ENCODE measurements at places on chromosomes 11 and 22.

- no peak for DNase-seq
Measured at GRCh38 chr11:122213171-122213570, 97.2 kb upstream of the BLID start.

GRCh38 chr22:28348613-28349609 lies 330.7 kb downstream of the TTC28 start:
- DNase-seq, result no peak

- no peak for DNase-seq
Measured at GRCh38 chr11:10857459-10857708, 469 bp downstream of the ZBED5 start.

GRCh38 chr11:73426219-73426850 lies 50.1 kb downstream of the RELT start:
- DNase-seq, result no peak

DNA sequence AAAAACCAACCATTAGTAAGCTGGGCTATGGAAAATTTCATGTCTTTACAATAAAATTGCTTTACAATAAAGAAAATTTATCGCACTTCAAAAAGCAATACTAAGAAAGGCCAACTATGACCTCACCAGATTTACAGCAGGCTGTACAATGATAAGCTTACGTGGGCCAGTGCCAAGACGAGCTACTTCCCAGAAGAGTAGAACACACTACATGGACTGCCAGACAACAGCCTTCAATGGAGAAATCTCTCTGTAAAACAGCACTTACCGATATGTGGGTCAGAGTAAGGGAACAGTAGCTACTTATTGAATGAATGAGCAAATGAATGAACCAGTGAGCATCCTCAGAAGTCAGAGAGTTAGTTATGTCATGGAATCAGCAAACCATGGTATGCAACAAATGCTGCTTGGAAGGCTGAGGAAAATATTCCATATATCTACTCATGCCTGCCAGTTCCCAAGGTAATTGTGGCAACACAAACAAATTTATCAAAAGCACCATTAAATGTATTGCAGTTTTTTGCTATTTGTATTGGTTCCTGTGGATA lies 74.4 kb downstream of the SLC36A4 start:
- DNase-seq, result no peak

GRCh38 chr11:75505916-75506692 lies 19.6 kb downstream of the GDPD5 start:
- DNase-seq, result no peak

DNA sequence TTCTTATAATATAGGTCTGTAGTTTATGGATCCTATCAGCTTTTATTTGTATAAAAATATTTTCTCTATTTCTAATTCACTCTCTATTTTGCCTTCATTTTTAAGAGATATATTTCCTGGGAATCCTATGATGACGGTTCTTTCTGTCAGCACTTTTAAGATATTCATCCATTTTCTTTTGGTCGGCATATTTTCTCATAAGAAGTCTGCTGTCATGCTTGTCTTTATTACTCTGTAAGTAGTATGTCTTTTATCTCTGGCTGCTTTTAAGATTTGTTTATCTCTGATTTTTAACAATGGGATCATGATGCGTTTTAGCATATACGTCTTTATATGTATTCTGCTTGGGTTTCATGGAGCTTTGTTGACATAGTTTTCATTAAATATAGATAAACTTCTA lies 175.5 kb downstream of the SNX19 start:
- DNase-seq, result no peak

DNA sequence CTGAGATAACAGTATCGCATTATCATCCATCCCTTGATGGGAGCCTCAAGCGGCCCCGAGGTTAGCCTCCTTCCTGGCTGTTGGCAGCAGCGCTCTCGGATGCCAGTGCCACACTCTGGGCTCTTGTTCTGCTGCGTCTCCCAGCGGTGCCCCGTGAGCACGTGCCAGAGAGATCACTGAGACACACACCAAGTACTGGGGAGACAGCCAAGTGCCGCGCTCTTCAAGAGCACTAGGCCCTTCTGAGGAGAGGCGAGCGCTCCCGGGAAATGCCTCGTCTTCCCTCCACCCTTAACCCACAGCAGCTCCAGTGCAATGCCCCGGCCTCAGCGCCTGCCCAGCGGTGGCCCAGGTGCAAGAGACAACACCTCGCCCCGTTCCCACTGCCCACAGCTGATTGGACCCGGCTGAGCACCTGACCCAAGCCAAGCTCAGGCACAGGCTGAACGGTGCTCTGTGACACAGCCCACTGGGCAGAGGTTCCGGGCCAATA lies 248.3 kb upstream of the NARS2 start:
- DNase-seq, result no peak

GRCh38 chr11:34145073-34145472 lies 39.6 kb downstream of the NAT10 start:
- no peak for DNase-seq

- no peak for DNase-seq
Measured at GRCh38 chr11:73330569-73331093, 22.6 kb downstream of the ARHGEF17 start.

DNA sequence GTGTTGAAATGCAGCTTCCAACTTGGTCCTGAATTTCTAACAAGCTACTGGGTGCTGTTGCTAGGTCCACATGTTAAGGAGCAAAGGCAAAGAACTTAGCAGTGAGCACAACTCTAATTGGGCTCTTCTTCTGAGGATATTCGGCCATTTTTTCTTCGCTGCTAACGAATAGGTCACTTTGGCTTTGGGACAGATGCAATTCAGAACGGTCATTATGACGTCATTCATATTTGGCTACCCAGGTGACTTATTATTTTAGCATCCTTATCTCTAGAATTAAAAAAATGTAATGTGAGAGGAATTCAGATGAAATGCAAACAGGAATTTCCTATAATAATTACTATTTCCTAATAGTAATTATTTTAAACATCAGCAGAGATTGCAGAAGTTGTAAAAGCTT lies 13.9 kb downstream of the TMA7B start:
- DNase-seq, result no peak

GRCh38 chr11:19738124-19738523 lies 25.5 kb downstream of the NAV2 start:
- no peak for DNase-seq

DNA sequence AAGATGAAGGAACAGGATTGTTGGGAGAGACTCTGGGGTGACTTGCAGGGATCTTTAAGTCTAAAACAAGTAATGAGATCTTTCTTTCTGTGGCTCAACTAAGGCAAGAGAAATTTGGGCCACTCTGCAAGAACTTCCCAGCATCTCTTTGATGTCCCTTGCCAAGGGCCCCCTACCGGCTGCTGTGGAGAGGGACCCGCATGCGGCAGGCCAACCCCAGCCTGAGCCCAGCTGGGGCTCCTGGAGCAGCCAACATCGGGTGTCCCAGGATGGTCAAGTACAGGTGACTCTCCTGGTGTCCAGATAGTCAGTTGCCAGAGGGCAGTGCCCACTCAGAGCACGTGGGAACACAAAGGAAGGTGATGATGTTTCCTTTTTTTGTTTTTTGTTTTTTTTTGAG lies 363.2 kb downstream of the TBC1D22A start:
- DNase-seq, result no peak

GRCh38 chr22:24496661-24497060 lies 1.5 kb downstream of the UPB1 start:
- no peak for DNase-seq

DNA sequence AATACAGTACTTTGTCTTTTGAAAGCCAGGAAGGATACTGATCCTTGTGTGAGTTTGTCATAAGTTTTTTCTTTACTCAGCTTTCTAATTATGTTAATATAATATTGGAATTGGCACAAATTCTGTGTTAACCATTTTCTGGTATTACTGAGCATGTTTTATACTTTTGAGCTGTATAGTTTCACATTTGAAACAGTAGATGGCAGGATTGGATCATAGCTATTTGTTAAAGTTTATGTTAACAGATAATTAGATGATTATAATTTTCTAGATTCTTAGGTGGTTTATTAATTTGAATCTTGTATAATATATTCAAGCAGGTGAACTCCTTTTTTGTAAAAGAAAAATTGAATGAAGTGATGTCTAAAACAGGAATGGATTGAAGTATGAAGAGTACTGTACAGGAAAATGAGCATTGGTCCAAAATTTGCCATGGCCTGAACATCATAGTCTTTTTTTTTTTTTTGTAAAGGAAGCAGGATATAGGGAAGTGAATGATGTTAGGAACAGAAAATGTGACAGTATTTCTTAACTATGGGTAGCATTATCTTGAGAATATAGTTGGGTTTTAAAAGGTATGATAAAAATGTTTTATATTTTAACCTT lies 102.0 kb downstream of the CYP2R1 start:
- DNase-seq, result no peak

DNA sequence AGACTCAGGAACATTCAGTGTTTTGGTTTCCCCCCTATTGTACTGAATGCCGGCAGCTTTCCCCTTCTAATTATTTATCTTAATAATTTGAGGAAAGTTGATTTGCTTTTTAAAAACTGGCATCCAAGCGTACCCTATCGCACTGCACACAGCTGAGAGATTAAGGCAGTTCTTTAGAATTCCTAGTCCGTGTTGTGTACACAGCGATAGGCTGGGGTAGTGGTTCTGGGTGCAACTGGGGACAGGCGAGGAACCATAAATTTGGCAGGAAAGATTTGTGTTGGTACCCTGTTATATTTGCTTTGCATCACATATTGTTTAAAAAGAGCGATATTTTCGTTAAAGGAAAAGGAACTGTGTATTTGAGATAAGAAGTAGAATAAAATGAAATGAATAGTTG lies 39.2 kb downstream of the PTPRJ start:
- no peak for DNase-seq

- no peak for DNase-seq
Measured at GRCh38 chr11:122094836-122095235, 21.2 kb downstream of the BLID start.

DNA sequence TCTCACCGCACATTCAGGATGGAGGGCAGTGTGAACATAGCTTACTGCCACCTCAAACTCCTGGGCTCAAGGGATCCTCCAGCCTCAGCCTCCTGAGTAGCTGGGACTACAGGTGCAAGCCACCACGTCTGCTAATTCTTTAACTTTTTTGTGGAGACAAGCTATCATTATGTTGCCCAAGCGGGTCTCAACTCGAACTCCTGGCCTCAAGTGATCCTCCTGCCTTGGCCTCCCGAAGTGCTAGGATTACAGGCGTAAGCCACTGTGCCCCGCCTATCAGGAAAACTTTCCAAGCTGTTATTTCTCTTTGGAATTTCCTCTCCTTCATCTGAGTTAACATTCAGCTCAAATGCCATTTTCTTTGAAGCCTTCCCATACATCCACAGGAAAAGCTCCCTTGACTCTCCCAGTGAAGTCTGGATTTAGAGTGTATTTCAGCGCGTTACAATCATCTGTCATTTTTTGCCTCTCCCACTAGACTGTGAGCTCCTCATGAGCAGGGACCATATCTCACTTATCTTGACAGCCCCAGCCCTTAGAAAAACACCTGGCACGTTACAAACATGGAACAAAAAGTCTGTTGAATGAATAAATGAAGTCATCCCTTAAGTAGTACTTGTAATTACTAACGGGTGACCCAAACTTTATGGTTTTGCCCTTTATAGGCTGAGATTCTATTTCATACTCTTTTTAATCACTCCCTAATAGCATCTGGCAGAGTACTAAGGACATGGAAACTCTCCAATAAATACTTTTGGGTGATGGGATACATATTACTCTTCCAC lies 2.2 kb downstream of the MRTFA start:
- no peak for DNase-seq

DNA sequence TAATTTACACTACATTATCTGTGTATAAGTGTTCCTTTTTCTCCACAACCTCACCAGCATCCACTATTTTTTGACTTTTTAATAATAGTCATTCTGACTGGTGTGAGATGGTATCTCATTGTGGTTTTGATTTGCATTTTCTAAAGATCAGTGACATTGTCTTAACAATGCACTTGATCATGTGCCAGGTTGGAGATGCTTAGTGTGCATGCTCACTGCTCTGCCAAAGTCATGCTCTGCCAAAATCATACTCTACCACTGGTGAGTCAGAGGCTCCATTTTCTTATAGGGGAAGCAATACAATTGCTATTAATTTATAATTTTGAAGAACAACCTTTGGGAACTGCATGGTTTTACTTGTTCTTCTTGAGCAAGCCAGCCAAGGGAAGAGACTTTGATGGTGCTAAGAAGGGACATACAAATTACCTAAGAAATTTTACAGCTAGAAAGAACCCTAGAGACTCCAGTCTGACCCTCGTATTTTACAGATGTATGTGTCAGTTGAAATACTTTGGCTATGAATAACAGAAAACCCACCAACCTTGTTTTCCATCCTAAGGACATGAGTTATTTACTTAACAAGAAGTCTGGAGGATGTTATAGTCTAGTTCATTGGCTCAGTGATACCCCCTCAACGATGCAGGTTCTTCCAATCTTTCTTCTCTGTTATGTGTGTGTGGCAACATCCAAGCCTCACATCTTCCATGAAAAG lies 368.9 kb downstream of the DDX10 start:
- DNase-seq, result no peak

GRCh38 chr22:49613511-49614270 lies 214.0 kb downstream of the BRD1 start:
- no peak for DNase-seq

- no peak for DNase-seq
Measured at GRCh38 chr22:26471522-26471921, 12.1 kb downstream of the HPS4 start.

- no peak for DNase-seq
Measured at GRCh38 chr11:39932966-39933365, 1526.5 kb downstream of the LRRC4C start.

- no peak for DNase-seq
Measured at GRCh38 chr11:132114743-132115142, 744.3 kb downstream of the NTM start.

DNA sequence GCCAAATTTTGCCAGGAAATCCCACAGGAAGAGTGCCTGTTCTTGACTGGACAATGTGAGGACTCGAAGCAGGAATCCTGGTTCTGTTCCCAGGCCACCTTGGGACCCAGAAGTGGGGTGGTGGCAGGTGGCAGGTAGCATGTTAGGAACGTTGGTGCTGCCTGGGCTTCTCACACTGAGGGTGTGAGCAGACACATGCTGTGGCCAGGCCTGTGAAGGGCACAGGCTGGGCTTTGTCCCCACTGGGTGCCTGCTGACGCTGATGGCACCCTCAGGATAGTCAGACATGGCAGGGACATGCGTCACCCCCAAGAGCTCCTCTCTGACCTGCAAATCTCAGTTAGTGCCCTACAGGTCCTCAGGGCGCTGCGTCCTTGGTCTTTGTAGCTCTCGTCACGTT lies 21.1 kb upstream of the NECTIN1 start:
- no peak for DNase-seq

GRCh38 chr22:30212363-30212995 lies 34.1 kb downstream of the LIF start:
- DNase-seq, result no peak

DNA sequence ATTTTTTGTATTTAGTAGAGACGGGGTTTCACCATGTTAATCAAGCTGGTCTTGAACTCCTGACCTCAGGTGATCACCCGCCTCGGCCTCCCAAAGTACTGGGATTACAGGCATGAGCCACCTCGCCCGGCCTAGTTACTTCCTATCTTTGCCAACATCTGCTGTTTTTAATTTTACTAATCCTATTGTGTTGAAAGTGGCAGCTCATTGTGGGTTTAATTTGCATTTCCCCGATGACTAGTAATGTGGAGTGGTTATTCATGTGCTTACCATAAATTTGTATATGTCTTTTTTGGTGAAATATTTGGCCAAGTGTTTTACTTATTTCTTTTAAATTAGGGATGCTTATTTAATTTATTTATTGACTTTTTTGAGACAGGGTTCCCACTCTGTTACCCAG lies 74.2 kb upstream of the SLC25A18 start:
- DNase-seq, result no peak

- DNase-seq, result no peak
Measured at GRCh38 chr11:85531191-85531897, 95.8 kb downstream of the DLG2 start.
